Hippocampal formation (tissue), 2 donors: ENCODE measurements at places on chromosomes 1 and 21.

DNA sequence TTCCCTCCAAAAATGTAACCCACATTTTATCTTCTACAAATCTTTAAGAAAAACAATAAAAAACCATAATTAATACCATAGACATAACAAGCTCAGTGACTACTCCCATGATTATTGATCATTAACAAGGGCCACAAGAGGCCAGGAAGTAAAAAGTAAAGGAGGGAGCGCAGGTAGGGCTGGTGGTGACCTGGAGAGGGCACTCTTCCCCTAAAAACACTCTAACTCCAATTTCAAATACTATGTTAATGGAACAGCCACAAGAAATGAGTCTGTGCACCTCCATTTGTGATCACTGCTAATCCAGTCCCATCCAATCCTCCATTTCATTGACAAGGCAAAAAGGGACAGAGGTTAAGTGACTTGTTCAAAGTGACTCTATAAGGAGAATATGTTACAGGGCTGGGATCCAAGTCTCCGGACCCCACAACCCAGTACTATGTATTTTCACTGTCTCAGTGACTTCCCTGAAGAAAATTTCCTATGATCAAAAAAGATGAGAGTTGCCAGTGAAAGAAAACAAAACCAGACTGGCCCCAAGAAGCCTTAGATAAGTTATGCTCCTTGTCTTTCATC is 41.2 kb upstream of the CFAP298 start:
- no peak for DNase-seq

- DNase-seq = no peak
Observed at GRCh38 chr1:202159534-202160371, 649 bp downstream of the PTPN7 start.

GRCh38 chr1:84712276-84712874 is 22.1 kb upstream of the SSX2IP start:
- DNase-seq = no peak

GRCh38 chr1:4586611-4587160 is 67.7 kb upstream of the AJAP1 start:
- DNase-seq = no peak

DNA sequence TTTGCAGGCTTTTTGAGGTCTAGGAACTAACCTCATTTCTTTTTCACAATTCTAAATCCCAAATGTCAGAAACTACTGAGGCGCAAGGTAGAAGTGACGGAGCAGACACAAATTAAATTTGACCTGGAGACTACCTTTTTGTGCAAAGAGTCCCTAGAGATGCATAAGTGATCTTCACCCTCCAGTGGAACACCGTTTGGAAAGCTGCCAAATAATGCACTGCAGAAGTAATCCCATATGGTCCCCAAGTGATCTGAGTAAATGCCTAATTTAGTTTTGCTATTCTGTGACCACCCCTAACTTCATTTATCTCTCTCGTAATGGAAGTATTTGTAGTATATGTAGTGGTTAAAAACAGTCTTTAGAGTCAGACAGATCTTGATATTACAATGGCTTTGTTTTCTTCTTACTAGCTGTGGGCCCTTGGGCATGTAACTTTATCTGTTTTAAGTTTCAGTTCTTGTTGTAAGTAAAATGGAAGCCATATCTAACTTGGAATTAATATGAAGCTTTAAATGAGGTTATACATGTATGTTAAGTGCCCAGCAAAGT is 70.4 kb upstream of the IPO9 start:
- DNase-seq = no peak

DNA sequence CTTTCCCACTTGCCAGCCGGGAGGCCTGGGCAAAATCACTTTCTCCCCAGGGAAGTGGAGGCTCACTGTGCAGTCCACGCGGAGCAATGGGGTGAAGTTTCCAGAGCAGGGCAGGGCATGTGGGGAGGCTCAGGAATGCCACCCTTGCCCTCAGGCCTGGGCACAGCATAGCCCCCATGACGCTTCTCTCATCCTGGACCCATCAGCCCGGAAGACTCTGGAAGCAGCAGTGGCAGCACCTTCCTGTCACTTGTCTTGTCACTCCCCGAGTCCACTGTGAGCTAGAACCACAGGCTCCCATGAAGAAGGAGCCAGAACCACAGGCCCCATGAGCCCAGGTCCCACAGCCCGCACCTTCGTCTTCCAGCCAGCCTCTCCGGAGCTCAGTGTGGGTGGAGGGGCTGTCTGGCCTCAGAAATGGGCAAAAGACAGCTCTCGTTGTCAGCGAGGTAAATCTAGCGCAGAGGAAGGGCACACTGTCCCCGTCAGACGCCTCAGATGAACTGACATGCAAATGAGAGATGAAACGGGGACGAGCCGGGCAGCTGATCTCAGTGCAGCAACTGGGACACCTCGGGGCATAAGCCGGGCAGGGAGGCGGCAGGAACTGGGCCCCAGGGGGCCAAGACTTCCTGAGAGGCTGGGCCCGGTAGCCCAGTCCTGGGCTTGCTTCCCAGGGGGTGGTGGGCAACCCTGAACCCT is 6.1 kb downstream of the PDE9A start:
- DNase-seq = no peak

DNA sequence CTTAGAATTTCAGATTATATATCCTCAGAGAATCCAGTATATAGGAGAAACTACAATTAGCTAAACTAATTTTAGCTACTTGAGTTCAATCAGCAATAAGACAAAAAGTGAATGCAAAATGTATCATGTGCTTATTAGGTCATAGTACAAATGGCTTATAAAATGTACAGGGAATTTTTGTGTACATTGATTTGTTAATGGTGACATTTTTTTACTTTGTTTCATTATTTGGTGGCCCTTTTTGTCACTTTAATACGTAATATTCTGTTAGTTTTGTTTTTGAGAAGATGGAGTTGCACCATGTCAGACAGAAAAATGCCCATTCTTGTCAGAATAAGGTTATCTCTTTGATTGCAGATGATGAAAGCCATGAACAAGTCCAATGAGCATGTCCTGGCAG is 33.6 kb downstream of the CC2D1B start:
- no peak for DNase-seq

DNA sequence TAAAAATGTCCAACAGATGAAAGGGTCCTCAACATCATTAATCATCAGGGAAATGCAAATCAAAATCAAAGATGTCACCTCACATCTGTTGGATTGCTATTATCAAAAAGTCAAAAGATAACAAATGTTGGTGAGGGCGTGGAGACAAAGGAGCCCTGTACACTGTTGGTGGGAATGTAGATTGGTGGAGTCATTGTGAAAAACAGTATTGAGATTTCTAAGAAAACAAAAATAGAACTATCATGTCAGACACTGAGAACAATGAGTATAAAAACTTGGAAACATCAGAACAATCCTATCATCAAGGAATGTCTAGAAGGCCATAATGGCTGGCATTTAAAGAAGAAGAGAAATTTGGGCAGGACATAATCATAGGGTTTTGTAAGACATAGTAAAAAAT is 209.2 kb upstream of the PTGFR start:
- no peak for DNase-seq

GRCh38 chr21:33865996-33866575 is 49.5 kb downstream of the ATP5PO start:
- no peak for DNase-seq

DNA sequence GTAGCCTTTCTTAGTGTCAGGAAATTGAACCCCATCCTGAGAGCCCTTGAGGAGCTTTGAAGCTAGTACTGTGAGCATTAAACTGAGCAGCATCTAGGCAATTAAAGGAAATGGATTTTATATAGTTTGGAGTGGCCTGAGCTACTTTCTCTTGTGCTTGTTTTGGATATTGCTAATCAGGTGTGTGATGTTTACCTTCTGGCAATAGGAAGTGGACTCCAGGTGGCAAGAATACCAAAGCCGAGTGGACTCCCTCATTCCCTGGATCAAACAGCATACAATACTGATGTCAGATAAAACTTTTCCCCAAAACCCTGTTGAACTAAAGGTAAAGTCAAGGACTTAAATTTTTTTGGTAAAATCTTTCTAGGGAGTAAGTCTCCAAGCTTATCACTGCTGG is 79.4 kb downstream of the MACF1 start:
- DNase-seq = no peak

DNA sequence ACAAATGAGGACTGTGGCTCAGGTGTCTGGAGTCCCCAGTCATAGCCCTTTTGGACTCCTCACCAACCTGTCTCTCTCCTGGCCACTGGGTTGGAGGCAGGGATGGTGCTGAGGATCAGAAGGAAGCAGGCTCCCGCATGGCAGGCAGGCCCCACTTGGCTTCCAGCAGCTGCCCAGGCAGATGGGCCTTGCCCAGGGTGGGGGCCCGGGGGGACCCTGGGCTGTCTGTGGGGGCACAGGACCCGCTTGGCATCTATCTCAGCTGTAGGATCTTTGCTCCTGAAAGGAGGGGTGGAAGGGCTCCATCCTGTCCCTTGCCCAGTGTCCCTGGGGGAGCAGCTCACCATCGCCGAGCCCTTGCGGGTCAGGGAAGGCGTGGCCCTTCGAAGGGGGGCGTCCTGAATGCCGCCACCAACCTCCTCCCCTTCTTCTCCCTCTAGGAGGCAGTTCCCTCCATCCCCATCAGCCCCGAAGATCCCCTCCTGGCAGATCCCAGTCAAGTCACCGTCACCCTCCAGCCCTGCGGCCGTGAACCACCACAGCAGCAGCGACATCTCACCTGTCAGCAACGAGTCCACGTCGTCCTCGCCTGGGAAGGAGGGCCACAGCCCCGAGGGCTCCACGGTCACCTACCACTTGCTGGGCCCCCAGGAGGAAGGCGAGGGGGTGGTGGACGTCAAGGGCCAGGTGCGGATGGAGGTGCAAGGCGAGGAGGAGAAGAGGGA is 154.5 kb downstream of the PEX14 start:
- no peak for DNase-seq

DNA sequence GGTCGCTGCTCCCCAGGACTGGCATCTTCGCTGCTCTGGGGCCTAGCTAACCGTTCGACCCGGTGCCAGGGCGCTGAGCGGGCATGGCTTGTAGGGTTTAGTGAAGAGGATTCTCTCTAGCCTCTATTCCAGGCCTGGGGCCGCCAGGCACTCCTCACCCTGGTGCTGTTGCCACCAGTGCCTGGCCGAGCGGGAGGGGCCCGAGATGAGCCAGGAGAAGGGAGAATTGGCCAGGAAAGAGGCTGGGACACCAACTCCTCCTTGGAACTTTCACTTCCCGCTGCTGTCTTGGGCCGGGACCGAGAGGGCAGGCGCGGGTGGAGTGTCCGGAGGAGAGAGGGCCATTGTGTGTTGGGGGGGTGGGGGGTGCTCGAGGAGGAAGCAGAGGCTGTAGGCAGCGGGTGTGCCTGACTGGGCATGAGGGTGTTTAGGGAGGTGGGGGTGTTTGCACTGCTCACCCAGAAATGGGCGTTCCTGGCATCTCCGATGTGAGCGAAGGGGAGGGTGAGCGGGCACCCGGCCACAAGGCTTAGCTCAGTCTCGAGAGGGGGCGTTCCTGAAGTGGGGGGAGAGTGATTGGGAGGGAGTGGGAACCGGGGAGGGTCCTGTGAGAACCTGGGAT is 772 bp downstream of the ADAM15 start:
- peak; percentile 45 for DNase-seq

- DNase-seq = no peak
Observed at GRCh38 chr1:160548183-160548582, 25.1 kb upstream of the SLAMF6 start.

- DNase-seq = no peak
Observed at GRCh38 chr1:14037101-14037847, 337.3 kb downstream of the PRDM2 start.

DNA sequence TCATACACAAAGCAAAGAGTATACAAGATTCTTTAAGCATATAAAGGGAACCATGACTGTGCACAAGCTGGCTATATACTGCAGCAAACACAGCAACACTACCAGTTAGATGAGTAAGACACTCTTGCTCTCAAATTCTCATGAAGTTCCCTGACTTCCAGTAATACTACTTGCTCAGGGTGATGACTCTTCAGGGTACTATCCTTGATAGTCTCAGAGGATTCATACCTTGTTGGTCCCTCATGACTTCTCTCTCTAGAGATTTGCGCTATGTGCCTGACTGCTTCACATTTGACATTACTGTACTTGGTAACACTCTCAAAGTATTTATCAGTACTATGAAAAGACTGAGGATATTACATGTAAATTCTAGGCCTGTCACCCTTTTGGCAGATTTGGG is 159.8 kb upstream of the ZRANB2 start:
- no peak for DNase-seq

DNA sequence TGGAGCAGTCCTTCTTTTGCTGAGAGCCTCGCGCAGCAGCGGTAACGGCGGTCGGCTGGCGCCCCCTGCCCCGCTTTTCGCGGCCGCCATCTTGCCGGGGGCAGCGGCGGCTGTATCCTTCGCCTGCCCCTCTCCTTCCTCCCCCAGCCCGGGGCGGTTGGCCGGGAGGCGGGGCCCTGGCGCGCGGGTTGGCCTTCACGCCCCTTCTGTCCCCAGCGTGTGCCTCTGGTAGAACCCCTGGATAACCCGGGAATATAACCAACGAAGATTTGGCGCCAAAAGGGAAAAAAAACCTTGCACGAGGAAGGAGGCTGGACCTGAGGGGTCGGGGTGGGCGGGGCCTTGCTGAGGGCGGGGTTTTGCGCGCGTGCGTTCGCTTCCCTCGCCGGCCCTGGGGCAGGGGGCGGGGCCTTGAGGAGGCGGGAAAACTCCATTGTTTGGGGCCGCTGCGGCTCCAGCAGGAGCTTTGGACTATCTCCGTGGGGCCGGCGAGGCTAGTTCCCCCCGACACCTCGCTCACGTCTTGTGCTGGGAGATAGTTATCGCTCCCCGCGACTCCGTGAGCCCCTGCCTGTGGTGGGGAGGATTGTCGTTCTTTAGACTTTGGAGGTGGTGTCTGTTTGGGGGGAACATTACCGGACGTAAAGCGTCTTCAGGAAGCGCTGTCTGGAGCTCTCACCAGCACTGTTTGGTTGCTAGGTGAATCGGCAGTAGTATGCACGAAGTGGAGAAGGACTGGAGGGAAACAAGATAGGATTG is 689 bp downstream of the NASP start:
- DNase-seq = peak; percentile 68

DNA sequence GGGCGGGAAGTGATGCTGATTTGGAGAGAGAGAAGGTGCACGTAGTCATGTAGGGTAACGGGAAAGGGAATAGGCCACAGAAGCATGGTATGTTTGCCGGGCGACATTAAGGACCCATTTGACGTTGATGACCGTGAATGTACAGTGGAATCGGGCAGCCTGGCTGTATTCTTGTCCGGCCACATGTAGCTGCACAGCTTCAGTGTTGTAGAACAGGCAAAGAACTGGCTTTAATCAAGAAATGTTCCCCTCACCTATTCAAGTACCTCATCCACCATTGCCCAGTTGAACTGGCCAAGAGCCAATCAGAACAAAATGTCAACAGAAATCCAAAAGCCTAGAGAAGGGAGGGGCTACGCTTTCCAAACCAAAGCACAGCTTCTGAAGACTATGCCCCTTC is 104.8 kb downstream of the DHRS3 start:
- no peak for DNase-seq

- DNase-seq = no peak
Observed at GRCh38 chr1:43077273-43077672, 94.8 kb downstream of the EBNA1BP2 start.

DNA sequence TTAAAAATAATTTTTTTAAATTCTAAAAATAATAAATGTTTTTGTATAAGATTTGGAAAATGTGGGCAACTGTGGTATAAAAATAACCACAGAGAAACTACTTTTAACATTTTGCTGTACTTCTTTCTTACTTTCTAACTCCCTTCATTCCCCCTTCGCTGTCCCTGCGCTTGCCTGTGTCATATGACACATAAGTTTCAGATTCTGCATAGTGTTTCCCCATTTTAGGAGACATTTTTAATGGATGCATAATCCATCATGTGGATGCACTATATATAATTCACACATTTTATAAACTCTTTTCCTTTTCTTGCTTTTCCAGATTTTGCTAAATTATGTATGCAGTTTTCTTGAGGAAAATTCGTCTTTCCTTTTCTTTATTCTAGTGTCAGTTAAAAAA is 16.3 kb downstream of the ATG4C start:
- no peak for DNase-seq

GRCh38 chr1:64080941-64081562 is 122.4 kb upstream of the UBE2U start:
- DNase-seq = no peak
